ENCODE measurements at places on chromosomes 5 and 9.

- no peak for DNase-seq
Observed at GRCh38 chr9:16824545-16825330, 45.7 kb downstream of the BNC2 start.

GRCh38 chr5:133731951-133732350 lies 119.6 kb upstream of the FSTL4 start:
- DNase-seq, result no peak

DNA sequence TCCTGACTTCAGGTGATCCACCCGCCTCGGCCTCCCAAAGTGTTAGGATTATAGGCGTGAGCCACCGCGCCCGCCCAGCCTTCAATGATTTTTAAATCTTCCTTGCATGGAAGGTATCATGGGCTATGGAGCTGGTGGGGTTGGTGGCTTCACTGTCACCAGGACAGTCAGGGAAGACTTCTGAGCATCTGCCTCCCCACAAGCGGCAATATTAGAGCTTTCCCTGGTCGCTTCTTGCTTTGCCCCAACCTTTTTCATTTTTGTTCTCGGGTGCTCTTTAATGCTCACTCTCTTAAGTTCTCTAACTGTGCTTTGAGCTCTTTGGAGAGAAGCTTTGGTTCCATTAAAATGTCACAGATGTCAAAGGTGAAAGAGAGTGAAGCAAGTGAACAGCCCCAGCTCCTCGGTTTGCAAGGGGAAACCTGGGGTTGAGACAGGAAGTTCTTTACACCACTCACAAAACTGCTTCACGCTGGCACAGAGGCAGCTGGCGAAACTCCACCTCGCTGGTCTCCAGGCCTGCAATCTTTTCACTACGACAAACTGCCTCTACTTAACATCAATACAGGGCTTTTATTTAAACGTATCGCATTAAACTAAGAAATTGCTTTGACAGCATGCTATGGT lies 142.5 kb upstream of the RETREG1 start:
- no peak for DNase-seq

DNA sequence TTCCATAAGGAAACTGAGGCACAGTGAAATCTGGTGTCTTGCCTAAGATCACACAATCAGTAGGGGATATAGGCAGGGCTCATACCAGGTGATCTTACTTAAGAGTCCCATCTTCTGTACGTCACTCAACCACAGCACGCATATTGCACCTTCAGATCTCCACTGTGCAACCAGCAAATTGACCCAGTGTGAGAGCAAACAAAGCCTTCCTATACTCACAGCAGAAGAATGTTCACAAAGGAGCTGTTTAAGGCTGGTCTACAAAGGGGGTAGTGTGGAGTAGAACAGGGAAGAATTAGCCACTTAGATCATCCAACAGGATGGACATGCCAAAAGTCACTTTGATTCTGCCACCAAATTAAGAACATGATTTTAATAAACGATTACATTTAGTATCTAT lies 305.9 kb downstream of the SLIT3 start:
- DNase-seq, result no peak

DNA sequence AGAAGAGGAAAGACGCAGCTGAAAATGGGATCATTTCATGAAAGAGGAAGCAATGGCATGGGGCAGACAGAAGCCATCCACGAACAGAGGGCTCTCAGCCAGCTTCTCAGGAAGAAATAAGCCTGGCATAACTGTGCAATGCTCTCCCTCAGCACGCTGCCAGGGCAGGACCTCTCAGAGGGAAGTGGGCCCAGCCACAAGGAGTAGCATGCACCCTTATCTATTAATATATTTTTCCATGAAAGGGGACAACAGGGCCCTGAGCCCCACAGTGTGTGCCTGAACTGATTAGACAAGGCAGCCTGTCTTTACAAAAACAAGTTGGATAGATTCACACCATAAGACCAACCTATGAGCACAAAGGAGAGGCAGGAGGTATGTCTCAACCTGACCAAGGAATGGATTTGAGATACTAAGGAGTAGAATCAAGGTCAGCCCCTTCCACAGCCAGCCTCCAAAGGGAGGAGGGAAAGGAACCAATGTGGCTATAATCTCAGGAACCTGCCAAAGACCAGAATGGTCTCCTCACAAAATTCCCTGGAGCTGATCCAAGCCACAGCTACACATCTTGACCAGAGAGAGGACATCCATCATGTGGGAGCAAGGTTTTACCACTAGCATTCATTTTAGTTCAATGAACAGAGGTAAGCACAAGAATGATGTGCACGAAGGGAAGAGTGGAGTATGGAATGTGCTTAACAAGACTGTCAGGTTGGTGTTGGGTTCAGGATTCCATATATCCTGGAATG lies 154.8 kb downstream of the SIL1 start:
- DNase-seq, result no peak

DNA sequence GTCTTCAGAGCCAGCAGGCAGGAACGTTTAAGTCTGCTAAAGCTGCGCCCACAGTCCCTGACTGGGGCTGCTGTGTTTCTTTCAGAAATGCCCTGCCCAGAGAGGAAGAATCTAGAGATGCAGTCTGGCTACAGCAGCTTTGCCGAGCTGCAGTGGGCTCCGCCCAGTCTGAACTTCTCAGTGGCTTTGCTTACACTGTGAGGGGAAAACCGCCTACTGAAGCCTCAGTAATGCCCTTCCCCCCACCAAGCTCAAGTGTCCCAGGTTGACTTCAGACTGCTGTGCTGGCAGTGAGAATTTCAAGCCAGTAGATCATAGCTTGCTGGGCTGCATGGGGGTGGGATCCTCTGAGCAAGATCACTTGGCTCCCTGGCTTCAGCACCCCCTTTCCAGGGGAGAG lies 78.4 kb downstream of the SREK1 start:
- no peak for DNase-seq

DNA sequence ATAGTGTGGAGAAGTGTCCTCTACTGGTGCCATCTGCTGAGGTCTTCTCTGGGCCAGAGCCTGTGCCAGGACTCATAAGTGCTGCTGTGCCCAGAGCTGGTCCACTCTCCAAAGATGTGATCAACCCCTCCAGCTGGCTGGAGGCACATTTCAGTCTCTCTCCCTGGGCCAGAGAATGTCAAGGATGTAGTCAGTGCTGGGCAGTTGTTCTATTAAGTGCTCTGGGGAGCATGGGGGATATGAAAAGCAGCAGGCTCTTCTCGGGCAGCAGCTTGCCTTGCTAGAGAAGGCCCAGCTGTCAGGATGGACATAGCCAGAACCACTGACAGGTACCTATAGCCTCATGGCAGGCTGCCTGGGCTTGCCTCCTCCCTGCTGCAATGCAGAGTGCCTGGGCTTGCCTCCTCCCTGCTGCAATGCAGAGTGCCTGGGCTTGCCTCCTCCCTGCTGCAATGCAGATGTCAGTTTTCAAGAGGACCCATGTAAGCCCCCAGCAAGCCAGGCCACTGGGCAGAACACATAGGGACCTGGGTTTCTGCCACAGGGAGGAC lies 157.2 kb upstream of the PANK3 start:
- DNase-seq, result peak; percentile 40

DNA sequence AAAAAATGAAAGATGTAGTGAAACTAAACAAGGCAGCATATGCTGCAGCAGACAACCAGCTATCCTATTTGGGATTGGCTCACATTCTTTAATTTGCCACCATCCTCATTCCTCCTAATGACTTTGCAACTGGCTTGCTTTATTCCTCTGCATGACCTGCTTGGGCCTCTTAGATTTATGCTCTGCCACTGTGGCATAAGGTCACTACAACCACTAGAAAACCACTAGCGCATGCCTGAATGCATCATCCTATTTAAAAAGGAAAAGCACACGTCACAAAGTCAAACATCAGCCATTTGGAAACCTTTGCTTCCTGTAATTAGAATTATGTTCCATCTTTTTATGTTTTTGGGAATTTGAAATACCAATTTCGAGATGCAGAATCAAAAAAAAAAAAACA lies 40.8 kb upstream of the CCDC152 start:
- no peak for DNase-seq

DNA sequence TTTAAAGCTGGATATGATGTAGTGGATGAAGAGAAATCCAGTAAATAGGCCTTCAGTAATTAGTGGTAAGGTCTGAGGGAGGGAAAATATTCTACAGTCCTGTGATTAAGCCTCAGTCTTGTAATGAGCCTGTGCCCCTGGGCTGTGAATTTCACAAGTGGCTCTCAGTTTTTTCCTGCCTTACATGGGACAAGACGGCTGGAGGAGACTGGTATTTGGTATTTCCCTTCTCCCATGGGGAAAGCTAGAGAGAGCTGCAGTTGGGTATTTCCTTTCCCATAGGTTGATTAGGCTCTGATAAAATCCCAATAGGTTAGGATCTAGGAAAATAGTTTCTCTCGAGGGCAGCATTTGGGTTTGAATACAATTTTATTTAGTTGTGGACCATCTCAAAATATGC lies 62.2 kb upstream of the GNA14 start:
- DNase-seq, result no peak

DNA sequence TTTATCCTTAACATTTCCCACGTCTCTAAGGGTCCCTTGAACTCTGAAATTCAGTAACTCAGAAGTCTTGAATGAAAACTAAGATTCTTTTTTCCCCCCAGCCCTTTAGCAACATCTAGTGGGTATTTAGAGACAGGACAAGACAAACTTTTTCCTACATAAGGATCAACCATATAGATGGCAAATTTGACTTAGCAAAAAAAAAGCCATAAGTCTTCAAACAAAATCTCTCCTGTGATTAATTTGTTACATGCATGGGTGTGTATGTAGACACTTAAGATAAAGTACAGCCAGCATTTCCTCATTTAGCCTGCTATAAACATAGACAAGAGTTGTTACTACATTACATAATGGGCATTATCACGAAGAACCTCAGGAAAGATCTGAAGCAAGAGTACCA lies 29.1 kb upstream of the ANKRD31 start:
- DNase-seq, result no peak

DNA sequence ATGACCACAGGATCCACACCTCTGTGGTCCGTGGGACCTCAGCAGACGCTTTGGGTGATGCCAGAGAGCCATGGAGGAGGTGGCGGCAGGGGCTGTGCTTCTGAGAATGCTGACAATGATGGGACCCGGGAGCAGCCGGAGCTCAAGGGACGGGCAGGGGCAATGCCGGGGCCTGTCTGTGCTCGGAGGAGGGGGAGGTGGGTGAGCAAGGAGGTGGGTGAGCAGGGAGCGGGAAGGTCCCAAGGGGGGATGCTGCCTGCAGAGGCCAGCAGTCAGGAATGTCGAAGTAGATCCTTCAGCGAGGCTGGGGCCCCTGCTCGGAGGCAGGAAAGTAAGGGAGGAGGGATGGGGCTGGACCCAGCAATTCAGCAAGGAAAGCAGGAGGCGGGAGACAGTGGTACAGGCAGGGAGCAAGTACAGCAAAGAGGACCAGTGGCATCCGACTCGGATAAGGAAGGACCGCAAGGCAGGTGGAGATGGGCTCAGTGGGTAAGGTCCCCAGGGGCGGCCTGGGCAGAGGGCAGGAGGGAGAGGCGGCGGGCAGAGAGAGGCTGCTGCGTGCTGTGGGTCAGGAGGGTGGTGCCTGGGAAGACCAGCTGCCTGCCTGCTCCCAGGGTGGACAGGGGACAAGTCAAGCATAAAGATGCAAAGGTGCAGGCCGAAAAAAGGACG lies 49.0 kb downstream of the ADAMTS2 start:
- DNase-seq, result no peak

GRCh38 chr5:61817472-61818326 lies 485.6 kb downstream of the ZSWIM6 start:
- peak; percentile 35 for DNase-seq

GRCh38 chr5:148474025-148474511 lies 90.3 kb downstream of the FBXO38 start:
- peak; percentile 86 for DNase-seq

DNA sequence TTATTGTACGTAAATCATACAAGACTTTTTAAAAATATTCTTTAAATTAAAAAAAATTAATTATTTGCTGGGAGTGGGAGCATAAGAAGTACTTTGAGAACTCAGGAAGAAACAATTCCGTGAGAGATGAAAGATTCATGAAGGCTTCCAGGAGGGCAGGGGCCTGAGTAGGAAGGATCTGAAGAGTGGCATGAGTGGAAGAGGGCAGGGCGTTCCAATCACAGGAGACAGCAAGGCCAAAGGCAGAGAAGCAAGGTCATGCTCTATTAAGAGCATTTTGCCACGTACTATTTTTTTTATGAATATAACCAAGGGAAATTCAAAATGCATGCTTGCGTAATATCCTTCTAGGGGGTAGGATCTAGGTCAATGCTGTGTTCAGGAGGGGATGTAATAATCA lies 265.5 kb downstream of the ZNF608 start:
- DNase-seq, result no peak

GRCh38 chr5:54772231-54772630 lies 213.2 kb downstream of the ESM1 start:
- no peak for DNase-seq

Measured in left cardiac atrium (tissue), 4 donors.